ENCODE measurements at places on chromosomes 5 and 9.

DNA sequence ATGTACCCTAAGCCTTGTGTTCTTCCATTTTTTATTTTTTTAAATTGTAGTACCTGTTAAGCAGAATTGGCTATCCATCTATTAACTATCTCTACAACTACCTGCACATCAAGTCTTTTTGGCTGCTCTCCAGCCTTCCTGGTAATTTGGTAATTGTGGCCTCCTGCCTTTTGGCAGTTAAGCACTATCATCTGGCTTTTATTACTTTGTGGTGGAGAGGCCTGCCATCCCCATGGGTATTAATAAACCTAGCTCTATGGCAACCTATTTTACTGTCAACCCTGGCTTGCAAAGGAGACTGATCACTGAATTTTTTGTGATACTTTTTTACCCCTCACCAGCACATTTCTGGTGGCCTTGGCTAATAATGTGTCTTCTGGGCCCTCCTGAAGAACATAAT lies 20.5 kb downstream of the SELENOP start:
- no peak for DNase-seq

- no peak for DNase-seq
Measured at GRCh38 chr9:73680831-73681230, 529.2 kb downstream of the ANXA1 start.

DNA sequence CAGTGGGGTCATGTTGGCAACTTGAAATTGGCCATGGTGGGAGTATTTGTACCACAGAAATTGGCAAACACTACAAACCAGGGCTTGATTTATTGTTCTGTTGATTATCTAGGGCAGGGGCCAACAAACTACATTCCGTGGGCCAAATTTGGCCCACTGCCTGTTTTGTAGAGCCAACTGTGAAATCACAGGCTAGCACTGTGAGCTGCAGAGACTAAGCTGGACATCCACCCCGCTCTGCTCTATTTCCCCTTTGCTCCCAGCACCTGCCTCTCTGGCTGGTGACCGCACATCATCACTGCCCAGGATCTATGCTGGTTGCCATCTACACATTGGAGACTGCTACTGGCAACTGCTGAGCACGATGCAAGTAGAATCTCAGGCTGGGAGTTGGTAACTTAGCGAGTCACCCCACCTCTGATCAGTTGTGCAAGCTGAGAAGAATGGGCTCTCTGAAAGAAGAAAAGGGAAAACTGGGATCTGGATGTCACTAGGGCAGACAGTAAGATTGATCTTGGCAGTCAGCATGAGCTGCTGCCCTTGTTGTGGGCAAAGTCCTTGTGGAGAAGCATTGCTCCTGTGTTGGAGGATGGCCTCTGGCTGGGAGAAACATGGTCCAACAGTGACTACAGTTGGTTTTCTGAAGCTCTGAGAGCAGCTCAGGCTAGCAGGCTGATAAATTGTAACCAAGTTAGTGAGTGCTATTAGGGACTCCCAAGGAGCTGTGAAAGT lies 144.7 kb upstream of the RAD23B start:
- no peak for DNase-seq

DNA sequence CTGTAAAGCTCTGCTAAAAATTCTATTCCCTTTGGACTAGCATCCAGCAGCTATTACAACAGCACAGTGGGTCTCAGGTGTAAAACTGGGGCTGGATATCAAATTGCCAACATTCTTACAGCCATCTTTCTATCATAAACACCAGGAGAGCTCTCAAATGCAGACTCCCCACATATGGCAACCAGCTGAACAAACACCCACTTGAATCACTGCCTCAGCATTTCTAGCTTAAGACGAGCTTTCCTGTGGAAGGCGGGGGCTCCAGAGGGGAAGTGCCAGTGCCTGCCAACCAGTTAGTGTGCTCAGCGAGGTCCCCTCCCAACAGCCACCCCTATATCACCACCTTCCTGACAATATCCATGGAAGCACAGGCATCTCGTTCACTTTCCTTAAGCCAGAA lies 62.2 kb downstream of the IPPK start:
- DNase-seq: no peak

GRCh38 chr9:114853071-114853855 lies 47.4 kb upstream of the TNFSF15 start:
- DNase-seq: no peak

GRCh38 chr9:16611983-16612382 lies 258.5 kb downstream of the BNC2 start:
- DNase-seq: no peak

GRCh38 chr5:24167806-24168205 lies 477.0 kb downstream of the CDH10 start:
- no peak for DNase-seq

DNA sequence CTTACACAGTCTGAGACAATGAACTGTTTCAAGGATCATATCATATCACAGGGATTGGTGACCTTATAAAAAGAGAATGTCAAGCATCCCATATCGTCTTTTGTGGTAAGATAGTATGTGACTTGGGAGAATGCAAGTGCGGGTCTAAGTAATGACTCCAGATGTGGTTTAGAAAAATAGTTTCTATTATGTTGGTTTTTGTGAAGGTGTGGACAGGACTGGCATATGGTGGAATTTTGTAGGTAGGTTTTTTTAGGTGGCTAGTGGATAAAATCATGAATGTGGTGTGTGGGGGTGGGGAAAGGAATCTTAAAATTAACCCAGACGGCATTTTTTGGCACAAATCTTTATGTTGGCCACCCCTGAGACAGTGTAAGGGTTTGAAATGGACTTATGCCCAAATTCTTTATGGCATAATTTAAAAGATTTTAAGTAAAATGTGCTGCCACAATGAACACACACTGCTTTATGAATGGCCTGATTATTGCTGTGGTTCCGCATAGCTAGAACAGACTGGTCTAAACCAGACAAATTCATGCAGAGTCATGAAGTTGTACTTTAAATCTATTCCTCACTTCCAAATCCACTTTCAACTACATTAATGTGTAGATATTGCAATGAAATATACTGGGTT lies 204.8 kb upstream of the HAPLN1 start:
- DNase-seq: no peak

DNA sequence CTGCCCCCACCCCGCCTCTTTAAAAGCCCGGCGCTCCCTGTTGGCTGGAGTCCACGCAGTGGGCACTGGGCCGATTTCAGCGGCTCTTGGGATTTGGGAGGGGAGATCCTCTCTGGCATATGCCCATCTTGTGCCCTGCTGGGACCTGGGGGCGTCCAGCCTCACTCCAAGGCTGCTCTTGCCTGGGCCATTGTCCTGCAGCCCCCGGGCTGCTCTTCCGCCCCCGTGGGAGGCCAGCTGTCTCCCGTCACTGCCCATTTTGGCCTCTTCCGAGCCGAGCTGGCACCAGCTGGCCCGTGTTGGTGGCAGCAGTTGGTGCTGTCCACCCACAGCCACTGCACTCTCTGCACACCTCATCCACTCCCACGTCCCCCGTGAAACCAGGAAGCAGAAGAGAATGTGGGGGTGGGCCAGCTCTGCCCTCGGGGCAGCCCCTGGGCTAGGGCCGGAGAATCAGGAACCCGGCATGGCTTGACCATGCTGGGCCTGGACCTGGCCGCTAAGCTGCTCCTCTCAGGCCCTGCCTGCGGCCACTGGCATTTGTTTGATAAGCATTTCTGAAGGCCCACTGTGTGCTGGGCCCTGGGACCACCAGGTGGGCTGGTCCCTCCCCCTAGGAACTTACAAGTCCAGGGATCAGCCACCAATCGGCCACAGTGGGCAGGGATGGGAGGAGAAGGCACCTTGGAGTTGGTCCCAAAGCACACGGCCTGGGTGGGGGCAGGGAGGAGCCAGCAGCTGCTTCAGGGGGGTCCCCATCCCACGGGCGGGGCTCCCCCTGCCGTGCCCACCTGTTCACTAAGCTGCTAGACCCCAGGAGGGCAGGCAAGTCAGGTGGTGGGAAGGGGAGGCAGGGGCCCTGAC lies 2.2 kb downstream of the C8G start:
- DNase-seq: no peak

DNA sequence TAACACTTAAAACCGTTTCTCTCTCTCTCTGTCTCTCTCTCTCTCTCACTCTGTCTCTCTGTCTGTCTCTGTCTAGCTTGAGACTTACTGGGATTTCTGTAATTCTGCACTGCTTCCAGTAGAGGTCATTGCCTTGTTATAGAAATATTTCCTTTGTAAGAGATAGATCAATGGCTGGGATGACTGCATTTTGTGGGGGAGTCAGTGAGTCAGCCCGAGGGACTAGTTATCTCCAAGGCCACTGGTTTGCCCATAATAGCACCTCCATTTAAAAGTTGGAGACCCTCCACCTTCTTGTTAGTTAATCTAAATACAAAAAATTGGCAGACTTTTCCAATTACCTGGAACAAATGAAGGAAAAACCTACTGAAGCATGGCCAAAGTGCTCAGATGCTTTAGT lies 547.2 kb downstream of the LRRC70 start:
- peak; percentile 14 for DNase-seq

- DNase-seq: no peak
Measured at GRCh38 chr5:179362355-179362754, 17.1 kb upstream of the ADAMTS2 start.

DNA sequence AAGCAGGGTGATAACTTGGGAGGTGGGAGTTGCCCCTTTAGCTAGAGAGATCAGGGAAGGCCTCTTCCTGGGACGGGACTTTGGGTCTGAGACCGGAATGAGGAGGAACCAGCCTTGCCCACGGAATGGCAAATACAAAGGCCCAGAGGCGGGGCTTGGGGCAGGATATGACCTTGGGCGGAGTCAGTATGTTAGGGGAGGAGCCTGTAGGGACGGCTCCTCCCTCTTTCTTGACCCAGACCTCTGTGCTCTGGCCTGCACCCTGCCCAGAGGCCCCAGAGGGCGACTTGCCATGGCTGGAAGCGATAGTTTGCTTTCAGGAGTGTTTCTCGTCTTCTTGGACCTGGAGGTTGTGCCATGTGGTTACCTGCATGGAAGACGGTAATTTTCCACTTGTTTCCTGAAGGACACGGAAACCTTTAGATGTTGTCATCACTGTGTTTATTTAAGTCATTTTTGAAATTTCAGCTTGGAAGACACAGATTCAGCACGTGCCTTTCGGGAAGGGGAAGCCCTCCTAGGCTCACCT lies 85.6 kb downstream of the DAB2IP start:
- DNase-seq: peak; percentile 75

DNA sequence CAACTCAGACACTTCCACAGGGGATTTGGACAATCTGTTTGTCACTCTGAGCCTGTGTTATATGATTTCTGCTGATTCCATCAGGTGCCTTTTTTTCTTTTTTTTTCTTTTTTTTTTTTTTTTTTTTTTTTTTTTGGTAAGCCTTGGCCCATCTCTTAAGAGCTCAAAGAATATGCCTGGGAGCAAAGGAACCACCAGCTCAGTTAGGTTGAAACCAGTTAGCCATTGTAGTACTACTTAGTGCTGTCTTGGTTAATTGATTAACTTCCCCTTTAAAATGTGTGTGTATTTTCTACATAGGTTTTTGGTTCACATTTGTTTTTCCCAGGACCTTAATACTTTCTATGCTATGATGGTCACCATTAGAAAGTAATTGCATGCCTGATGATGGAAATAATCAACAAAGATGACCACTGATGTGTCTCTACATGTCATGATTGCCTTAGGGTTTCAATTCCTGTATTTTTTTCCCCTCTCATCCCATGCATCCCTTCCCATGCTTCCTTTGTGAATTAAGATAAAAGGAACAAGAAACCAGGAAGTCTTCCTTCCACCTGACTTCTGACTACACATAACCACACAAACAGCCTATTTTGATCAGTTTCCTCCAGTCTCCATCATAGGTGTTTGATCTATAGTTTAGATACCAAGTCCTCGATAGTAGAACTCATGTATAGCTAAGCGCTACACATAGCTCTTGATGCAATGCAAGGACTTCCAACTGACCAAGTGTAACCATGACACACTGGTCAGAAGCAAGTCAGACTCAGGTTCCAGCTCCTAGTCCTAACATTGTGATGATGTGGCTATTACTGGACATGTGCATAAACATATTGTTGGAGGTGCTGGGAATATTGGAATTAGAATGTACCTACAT lies 306.1 kb downstream of the EFNA5 start:
- DNase-seq: no peak

DNA sequence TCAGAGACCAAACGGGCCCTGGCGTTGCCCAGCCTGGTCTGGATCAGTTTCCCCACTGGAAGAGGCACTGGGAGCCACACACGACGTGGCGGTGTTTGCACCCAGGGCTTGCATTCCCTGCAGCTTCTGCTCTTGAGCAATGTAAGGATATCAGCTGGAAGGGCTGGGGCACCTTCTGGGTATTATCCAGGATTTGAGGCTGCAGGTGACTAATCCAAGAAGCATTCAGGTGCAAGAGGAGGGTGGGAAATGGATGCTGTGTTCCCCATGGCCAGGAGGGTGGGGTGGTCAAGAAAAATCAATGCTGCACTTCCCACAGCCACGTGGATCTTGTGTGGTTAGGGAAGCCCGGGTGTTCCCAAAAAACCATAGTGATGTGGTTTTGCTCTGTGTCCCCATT lies 430.9 kb downstream of the IRX2 start:
- DNase-seq: no peak

DNA sequence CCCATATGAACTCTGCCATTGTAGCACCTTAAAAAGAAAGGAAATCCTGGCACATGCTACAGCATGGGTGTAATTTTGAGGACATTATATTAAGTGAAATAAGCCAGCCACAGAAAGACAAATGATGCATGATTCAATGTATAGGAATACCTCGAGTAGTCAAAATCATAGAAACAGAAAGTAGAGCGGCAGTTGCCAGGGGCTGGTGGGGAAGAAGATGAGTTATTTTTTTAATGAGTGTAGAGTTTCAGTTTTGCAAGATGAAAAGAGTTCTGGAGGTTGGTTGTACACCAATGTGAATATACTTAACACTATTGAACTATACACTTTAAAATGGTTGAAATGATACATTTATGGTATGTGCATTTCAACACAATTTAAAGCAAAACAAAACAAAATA lies 133.0 kb downstream of the ZDHHC21 start:
- no peak for DNase-seq

DNA sequence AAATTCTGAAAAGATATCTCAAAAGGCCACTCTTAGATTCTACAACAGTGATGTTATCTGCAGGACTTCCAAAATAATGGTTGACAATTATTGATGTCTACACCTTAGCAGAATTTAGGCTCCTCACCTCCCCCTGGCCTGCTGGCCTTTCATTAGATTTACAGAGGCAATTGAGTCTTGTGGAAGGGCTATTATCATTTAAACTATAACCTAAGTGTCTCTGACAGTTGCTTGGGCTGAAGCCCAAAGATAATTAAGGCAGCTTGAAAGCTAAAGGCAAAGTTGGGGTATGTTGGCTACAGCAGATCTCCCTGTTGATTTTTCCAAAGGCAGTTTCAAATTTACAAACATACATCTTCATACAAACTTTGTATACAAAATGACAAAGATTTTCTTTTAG lies 912.3 kb downstream of the TAF11L14 start:
- no peak for DNase-seq
